ENCODE measurements at places on chromosomes 16 and 17.
A peak's percentile ranks its signal among the peaks of the same experiment; 100 is the strongest.

DNA sequence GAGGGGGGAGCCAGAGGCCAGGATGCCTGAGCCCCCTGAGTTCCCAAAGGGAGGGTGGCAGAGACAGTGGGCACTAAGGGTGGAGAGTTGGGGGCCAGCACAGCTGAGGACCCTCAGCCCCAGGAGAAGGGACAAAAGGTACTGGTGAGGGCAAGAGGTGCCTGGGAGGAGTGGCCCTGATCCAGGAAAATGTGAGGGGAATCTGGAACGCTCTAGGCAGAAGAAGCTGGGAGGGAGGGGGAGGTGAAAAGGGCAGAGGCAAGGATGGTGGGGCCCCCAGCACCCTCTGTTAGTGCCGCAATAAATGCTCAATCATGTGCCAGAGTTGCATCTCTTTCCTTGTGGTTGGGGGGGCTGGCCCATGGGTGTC, 1.1 kb downstream of the TCAP start:
- DNase-seq, result no peak

- DNase-seq, result no peak
Observed at GRCh38 chr17:14048169-14048568, 21.1 kb upstream of the COX10 start.

GRCh38 chr17:45998987-45999899, at the start of gene STH:
TSS of gene STH (plus strand) at chr17:45999250. CDS start at chr17:45999280, 30 bp downstream.
- DNase-seq, result no peak

DNA sequence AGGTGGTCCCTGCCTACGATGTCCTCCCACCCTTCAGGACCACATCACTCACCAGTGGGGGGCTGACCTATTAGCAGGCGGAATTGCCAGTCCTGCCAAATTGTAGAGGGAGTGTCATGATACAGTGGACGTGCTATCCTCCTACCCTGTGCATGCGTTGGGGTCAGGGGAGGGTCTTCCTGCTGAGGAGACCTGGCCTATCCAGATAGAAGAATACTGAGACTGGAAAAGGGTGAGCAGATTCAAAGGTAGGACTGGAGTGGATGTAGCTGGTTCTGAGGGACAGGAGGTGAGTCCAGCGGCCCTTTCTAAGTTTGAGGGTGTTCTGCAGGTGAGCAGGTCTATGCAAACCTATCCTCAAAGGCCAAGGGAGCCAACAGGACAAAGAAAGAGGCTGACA, 8.0 kb downstream of the PRSS41 start:
- DNase-seq, result no peak

- no peak for DNase-seq
Observed at GRCh38 chr17:57902800-57903759, 52.1 kb downstream of the CUEDC1 start.

DNA sequence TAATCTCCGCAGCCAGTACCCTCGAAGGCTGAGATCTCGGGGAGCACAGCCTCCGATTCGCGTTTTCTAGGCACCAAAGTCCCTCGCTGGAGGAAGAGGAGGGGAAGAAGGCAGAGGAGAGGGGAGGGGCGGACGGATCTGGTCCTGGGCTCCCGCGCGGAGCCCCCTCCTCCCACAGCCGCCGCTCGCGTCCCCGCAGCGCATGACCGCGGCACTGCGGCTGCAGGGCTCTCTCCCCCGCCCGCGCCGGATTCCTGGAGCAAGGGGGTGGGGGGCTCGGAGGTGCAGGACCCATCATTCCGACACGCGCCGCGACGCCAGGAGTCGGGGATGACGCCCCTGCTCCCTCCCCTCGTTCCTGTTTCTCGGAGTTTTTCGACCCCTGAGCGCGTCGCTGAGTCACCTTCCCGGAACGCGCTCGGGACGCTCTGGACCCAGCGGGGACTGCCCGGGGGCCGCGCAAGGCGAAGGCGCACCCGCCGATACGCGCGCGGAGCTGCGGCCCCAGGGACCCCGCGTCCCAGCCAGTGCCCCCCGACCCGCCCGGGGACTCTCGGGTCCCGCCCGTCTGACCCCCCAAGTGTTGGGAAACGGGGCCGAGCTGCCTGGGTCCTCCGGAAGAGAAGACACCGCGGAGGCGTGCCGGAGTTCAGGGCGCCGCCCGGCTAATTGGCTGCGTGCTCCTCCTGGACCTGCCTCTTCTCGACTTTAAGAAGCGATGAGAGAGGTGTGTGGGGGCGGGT, 1.4 kb upstream of the SPHK1 start:
- no peak for DNase-seq

- DNase-seq, result peak; percentile 93
Observed at GRCh38 chr16:89909777-89910716, 8.6 kb upstream of the MC1R start.

DNA sequence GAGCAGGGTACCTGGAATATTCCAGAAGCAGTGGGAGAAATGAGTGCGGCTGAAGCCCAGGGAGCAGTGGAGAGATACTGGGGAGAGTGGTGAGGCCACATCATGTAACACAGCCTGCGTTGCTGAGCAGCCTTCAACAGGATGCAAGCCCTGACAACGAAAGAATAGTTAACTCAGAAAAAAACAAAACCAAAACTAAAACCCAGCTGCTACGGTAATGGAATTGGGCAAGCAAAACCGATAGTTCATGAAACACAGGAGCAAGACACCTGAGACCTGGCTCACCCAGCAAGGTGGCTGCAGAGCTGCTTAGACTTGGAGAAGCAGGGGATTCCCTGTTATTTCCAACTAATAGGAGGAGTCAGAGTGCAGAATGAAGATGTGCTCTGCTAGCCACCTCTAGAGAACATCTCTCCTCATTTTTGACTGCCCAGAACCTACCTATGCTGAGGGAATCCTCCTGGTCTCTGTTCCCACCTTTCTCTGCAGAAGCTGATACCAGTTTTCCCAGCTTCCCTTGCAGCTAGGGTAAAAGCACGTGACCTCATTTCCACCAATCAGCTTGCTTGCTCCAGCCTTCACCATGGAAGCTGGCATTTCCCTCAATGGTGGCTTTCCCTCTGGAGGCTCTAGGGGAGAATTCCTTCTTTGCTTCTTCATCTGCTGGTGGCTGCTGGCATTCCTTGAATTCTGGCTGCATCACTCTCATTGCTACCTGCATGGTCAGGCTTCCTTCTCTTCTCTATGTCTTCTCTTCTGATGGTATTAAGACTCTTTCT, 59.4 kb upstream of the XYLT1 start:
- no peak for DNase-seq

DNA sequence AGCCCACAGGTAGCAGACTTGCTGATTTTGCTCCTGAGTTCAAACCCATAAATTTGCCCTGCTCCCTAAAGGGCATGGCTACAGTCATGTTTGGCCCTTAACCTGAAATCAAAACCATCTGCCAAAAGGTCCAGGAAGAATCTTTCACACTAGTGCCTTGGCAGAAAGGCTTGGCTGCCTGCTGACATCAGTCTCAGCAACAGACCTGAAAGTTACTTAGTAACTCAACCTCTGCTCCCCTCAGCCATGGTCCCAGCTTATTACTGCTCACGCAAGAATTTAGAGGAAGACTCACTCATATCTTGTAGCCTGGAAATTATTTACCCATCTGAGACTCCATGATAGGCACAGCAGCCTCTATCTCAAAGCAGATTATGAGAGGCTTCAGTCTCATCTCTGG, 98.0 kb upstream of the KIF2B start:
- DNase-seq, result no peak

- DNase-seq, result no peak
Observed at GRCh38 chr17:72376526-72377345, 255.9 kb downstream of the SOX9 start.

- DNase-seq, result no peak
Observed at GRCh38 chr16:1133810-1134520, 18.9 kb upstream of the CACNA1H start.

GRCh38 chr17:34377078-34377823, 14.2 kb upstream of the CCL1 start:
- DNase-seq, result no peak

DNA sequence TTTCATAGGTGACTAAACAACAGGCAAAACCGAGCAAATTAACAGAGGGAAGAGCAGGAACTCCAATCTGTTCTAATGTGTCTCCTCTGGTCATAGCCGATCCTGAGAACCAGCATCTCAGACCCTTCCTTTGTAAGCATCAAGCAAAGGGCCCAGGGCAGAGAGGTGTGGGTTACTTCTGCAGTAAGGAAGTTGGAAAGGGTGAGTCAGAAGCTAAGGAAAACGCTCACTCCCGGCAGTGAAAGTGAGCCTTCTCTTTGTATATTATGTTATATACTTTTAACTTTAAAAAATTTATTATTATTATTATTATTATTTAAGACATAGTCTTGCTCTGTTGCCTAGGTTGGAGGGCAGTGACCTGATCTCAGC, 77.7 kb downstream of the MRM3 start:
- DNase-seq, result no peak

- no peak for DNase-seq
Observed at GRCh38 chr16:2383501-2383900, 43.0 kb upstream of the ABCA3 start.

DNA sequence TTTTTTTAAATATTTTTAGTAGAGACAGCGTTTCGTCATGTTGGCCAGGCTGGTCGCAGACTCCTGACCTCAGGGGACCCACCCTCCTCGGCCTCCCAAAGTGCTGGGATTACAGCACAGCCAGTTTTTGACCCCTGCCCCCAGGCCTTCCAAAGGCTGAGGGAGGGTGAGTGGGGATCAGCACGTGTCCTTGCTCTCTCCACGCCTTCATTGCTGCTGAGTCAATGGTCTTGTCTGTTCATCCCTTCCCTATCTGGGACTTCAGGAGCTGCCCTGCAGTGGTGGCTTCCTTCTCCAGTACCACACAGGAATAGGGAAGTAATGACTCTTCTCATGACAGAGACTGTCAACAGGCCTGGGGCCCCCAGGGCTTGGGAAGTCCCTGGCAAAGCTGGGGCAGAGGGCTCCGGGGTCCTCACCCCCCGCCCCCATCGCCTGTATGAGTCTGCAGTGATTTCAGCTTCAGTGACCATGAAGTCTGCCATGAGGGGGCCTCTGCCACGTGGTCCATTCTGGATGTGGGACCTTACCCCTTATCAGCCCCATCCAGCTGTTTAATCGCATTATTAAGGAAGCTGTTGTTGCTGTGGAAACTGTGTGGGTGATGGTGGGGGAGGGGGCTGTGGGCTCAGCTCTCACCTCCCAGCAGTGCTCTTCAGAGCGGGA, 6.1 kb downstream of the ABCC3 start:
- DNase-seq, result no peak

DNA sequence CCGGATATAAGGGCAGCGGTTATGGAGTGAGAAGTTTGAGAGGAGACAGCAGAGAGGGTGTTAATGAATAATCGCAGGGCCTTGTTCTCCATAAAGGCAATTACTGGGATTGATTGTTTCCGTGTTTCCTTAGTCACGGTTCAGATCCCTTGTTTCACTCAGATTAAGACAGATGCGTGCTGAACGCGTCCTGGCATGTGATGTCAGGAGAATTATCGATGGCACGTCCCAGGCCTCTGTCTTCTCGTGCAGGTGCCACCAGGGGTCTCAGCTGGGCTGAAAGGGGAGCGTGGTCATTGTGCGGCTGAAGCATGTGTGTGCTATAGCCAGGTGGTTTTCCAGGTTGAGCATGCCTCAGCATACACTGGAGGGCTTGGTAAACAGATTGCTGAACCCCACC, 142.4 kb upstream of the NOL11 start:
- no peak for DNase-seq
